Epithelial cell of proximal tubule (primary cell): ENCODE measurements at places on chromosomes 3 and 15. TPM values are rescaled to one million over a fixed set of nuclear protein-coding genes. Genes with fewer than 3 reads are reported as not detected.
A peak's percentile ranks its signal among the peaks of the same experiment; 100 is the strongest.

Gene HESX1
- total RNA-seq = 0.14 TPM in 1 of 2 replicates, not detected in the other

Gene ZXDC
- 19.3 and 20.5 TPM in 2 replicates for total RNA-seq

Gene GXYLT2
- 1.6 and 2.8 TPM in 2 replicates for total RNA-seq

Gene PLOD2
- 31.0 and 82.6 TPM in 2 replicates for total RNA-seq

Gene XYLB
- total RNA-seq = 2.5 and 7.8 TPM in 2 replicates

Gene OIP5
- total RNA-seq = 21.8 and 35.4 TPM in 2 replicates

Gene LCTL
- total RNA-seq = 0.23 and 0.80 TPM in 2 replicates

Gene NISCH
- total RNA-seq = 27.8 and 40.8 TPM in 2 replicates

DNA sequence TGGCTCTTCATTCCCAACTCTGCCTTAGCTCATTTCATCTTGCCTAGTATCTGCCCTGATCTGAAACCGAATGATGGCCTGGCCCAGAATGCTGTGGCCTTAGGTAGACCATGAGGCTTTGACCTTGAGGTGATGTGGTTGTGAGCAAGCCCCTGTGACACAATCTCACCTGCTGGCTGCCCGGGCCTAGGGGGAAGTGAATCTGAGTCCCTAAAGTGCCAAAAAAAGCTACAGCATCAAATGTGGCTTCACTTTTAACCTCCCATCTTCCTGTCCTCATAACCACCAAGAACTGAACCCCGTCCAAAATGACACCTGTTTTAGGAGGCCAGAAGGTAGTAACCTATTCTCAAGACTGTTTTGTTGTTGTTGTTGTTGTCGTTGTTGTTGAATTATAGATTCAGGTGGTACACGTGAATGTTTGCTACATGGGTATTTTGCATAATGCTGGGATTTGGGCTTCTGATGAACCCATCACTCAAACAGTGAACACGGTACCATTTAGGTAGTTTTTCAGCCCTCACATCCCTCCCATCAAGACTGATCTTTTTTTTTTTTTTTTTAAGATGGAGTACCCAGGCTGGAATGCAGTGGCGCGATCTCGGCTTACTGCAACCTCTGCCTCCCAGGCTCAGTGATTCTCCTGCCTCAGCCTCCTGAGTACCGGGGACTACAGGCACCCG, 54.6 kb downstream of the MCCC1 start:
- no peak for DNase-seq

GRCh38 chr3:7683426-7683825, 818.2 kb upstream of the LMCD1 start:
- no peak for DNase-seq

DNA sequence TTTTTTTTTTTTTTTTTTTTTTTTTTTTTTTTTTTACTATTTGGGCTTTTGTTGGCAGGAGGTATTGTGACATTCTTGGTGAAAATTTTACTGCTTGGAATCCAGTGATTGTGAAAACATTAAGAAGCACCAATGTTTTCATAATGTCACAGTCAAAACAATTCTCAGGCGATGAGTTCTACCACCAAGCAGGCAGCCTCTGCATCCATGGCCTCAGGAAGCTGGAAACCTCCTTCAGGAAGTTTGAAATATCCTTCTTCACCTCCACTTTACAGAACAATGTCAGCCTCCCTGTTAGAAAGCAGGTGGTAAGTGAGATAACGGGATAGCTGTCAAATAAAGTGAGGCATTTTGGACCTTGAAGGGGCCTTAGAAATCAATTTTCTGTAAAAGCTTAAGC, 98.3 kb downstream of the MEX3B start:
- no peak for DNase-seq

- DNase-seq = no peak
These were observed 82.2 kb upstream of the CBLB start for GRCh38 chr3:105950881-105951600.

DNA sequence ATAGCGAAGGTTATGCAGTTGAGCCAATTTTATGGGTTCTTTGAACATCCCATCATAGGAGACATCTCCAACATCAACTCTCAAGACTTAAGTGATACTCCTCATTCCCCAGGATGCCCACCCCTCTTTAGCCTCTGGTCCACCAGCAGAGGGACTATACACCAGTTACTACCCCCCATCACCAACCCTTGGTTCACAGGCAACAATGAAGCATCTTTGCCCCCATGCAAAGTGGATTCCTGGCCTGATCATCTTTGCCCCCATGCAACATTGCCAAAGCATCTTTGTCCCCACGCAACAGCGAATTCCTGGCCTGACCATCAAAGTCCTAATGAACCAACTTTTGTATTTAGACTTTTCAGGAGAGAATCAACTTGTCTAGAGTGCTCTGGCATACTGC, 19.1 kb downstream of the GPR15 start:
- no peak for DNase-seq

GRCh38 chr3:117875887-117876286, 1158.8 kb downstream of the IGSF11 start:
- no peak for DNase-seq

- no peak for DNase-seq
These were observed 45.3 kb upstream of the SEC22A start for GRCh38 chr3:123156276-123156995.

DNA sequence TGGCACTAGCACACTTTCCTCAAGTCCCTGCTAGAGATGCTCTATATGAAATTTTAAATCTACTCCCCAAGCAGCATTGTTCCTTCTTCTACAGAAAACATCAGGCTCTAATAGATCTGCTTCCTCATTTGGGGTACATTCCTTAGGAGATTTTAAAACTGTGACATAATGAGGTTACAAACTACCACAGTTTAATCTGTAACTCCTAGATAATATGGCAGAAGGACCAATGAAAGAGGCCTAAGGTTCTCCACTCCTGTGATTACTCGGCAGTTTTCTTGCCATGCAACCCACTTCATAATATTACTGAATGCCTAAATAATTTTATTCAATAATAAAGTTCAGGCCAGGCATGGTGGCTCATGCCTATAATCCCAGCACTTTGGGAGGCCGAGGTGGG, 16.1 kb downstream of the ZNF106 start:
- no peak for DNase-seq

DNA sequence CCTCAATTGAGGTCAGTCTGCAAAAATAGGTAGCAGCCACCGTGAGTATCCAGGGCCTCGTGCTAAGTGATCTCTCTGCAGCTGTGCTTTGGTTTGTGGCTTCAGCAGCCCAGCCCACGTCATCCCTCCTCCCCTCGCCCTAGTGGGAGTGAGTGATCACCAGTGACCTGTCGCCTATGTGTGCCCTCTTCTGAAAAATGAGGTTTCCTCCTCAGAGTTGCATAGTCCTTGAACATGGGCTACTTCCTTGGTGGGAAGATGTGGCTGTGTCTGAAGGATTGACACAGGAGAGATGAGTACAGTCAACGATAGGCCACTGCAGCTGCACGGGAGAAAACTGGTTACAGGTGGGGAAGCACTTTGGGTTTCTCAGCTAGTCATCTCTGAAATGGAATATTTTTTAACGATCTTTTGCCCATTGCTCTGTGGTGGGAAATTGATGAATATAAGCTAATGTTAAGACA, 144.8 kb upstream of the BHLHE40 start:
- no peak for DNase-seq

- DNase-seq = no peak
These were observed 1.1 kb downstream of the CNBP start for GRCh38 chr3:129182390-129183185.

DNA sequence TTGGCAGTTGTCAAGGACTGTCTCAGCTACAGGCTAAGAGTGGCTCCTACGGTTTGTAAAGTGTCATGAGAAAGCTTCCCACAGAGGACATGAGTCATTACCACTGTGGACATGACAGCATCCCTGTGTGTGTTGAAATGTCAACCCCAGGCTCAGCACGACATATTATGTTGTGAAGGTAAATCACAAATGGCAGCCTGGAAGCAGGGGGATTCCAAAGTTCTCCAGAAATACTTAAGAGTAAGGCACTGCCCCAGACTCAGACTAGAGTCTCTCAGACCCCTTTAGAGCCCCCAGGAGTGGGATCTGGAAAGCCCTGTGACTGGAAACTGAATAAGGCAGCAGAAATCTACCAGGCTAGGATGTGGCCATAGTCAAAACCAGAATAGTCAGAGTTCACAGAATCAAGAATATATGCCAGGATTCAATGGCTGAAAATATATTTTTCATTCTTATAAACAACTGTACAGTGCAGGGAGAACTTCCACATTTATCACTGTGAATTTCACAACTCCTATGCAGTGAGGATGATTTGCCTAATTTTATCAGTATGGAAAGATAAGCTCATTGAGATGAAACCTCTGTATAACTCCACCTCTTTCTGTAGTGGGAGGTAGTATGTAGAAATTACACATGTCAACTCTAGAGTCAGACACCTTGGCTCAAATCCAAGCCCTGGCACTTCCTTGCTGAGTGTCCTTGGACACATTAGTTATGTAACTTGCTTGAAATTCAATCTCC, 237.1 kb upstream of the CFAP20DC start:
- DNase-seq = peak; percentile 18

DNA sequence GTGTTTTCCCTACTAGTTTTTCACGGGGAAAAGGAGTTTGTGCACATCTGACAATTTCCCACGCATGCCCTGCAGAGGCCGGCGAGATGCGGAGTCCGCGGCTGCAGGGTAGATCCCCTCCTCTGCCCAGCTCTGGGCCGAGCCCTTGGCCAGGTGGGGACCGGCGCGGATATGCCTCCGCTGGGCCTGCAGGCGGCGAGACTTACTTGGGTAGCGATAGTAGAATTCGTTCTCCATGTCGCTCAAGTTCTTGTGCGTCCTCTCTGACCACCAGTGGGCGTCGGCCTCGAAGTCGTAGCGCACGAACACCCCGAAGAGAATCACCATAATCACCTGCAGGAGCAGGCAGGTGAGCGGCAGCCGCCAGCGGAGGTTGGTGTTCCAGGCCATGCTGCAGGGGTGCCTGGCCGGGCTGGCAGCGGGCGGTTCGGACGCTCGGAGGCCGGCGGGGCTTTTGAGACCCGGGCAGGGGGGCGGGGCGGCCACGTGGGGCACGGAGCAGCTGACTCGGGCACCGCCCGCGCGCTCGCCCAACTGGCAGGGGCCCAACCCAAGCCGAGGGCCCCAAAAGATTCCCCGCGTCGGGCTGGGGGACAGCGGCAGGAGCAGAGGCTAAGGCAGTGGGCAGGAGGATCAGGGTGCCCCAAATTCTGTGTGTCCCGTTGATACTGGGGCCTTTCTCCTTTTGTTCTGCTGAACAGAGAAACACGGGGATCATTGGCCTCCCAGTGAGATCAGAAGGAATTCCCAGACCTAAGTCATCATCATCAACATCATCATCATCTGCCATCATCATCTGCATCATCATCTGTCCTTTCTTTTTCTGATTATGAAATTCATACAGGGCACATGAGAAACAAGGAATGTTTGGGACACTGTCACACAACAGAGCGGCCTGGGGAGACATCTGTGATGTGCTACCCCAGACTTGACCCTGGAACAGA, at the start of gene RHCG:
RHCG (minus strand) TSS at position 429 of the 944 bp plus-strand sequence; CDS start at position 390, 39 bp downstream.
- DNase-seq = peak; percentile 2

GRCh38 chr3:43353923-43354670, 67.8 kb downstream of the SNRK start:
- DNase-seq = no peak

- DNase-seq = peak; percentile 57
These were observed 174.0 kb downstream of the SUCNR1 start for GRCh38 chr3:152047465-152047864.

DNA sequence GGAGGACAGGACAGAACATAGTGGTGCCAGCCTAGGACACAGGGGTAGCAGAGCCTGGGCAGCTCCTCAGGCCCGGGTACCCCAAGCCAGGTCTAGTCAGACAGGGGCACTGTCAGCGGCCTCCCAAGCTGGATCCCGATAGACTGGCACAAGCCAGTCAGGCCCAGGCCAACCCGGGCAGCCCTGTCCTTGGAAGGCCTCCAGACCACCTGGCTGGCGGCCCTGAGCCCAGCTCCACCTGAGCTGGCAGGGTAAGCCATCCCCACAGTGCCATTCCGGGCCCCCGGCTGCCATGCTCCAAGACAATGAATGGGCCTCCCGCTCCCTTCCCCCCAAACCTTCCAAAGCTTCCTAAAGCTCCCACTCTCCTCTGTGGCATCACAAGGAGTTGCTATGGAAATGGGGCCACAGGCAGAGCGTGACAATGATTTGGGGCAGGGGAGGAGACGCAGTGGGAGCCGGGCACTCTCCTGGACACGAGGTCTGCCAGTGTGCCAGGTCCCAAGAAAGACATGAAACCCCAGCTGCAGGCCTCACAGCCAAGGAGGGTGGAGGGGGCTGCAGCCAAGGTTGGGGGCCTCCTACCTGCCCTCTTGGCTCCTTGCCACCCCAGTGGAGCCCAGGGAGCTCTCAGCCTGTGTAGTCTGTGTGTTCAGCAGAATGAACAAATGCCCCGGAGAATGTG, 165.6 kb upstream of the LINGO1 start:
- no peak for DNase-seq

GRCh38 chr3:193140381-193140780, 100.6 kb upstream of the PLAAT1 start:
- no peak for DNase-seq

- no peak for DNase-seq
These were observed 38.6 kb downstream of the SCN5A start for GRCh38 chr3:38610934-38611333.

DNA sequence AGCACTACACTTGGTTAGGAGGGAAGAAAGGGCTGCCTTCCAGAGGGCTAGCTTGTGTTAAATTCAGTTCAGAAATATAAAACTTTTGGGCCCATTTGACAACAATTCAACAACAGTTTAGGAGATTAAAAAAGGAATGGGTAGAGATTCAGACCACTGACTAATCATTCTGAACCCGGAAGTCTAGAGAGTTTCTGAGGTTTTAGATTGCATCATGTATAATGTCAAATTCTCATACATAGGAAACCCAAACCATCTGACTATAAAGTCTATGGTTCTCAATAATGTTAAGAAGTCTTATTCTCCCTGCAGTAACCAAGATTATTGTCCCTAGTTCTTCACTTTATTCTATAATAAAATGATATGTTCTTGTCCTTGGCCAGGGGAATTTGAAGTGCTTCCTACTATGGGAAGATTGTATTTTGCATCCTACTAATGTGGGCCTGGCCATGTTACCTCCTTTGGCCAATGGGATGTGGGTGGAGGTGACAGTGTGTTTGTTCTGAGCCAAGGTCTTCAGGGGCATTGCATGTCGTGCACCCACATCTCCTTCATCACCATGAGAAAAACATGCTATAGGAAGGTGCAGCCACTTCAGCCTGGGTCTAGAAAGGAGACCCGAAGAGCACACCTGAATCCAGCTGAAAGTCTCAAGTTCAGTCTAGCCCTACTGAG, 66.4 kb upstream of the CCNL1 start:
- no peak for DNase-seq

- no peak for DNase-seq
These were observed 18.0 kb downstream of the MTMR10 start for GRCh38 chr15:30973379-30973778.
